ENCODE measurements at places on chromosomes 6 and 20.

DNA sequence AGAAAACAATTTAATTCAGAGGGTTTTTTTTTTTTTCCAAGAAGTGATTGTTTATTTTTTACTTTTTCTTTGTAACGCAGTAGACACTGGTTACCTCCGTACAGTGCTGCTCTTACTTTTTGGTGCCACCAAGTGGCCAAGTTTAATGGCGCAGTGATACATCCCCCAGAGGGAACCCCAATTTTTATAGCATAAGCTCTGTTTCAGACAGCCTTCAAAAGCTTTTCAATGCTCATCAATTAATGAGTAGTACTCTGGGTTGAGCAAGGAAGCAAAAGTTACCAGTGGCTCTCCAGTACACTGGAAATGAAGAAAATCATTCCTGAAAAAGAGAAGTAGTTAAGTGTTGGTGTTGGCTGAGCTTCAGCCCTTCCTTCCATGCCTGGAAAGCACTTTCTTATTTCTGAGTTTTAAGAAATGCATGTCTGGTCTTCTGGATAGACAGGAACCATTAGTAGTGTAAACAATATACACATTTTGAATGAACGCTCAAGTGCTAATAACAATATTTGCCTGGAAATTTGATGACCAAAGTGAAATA is 129.1 kb upstream of the SMLR1 start:
- DNase-seq, result peak; percentile 52

DNA sequence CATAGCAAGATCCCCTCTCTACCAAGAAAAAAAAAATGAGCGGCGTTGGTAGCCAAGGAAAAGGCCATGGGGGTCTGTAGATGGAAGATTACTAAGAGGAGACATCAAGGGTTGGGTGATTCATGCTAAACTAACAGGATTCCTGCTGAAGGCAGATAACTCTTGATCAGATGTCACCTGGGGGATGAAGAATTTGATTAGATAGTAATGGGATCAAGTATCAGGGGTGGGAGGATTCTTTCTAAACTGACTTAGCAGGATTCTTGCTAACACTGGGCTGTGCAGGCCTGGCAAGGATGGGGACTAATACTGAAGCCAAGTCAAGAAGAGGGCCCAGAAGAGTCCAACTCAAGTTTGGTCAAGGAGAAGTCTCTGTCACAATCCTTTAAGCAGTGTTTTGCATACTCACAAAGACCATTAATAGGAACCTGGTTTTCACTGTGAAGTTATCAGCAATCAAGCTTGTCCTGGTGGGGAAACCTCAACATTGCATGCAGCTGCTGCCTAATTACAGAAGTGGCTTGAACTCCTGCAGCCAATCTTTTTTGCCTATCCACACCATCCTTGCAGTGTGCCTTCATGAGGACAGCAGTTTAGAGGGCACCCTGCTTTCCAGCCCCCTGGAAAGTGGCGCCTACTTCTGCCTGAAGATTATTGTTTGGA is 61.3 kb downstream of the ANKRD6 start:
- DNase-seq, result peak; percentile 7

DNA sequence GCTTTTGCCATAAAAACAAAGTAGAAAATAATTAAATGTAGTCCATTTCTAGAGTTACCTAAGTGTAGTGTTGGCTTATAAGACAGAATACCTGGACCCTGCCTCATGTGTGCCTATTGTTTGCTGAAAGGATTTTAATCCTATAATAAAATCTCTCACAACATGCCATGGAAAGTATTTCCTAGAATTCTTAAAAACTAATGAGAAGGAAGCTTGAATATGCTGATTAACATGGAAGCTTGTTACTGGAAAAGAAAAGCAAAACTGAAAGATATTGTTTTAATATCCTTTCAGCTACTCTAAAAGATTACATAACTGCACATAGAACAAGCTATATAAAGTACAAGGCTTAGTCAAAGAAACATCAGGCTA is 18.0 kb upstream of the FAM135A start:
- DNase-seq, result no peak

GRCh38 chr20:37293301-37293943 is 4.0 kb downstream of the MANBAL start:
- DNase-seq, result no peak

GRCh38 chr6:80988286-80988685 is 764.2 kb downstream of the TENT5A start:
- no peak for DNase-seq

- no peak for DNase-seq
Observed at GRCh38 chr6:109867009-109867969, 110.8 kb upstream of the GPR6 start.

- DNase-seq, result no peak
Observed at GRCh38 chr6:33762713-33763112, 16.0 kb upstream of the IP6K3 start.

DNA sequence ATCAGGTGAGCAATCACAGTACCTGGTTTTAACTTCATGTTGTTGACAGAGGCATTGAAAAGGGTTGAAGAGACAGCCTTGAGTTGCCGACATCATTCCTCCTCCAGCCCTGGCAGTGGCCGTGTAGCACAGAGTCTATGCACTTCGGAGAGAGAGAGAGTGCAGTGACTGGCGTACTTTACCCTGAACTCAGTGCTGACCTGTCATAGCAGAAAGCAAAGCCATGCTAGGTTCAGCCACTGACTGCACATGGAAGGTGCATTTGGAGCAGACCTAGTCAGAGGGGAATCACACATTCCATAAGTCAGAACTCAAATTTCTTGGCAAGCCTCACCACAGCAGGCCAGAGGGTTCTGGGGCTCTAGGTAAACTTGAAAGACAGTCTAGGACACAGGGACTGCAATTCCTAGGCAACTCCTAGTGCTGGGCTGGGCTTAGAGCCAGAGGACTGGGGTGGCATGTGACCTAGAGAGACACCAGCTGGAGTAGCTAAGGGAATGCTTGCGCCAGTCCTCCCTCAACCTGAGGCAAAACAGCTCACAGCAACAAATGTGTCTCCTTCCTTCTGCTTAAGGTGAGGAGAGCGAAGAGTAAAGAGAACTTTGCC is 69.1 kb downstream of the ELOVL4 start:
- DNase-seq, result no peak

DNA sequence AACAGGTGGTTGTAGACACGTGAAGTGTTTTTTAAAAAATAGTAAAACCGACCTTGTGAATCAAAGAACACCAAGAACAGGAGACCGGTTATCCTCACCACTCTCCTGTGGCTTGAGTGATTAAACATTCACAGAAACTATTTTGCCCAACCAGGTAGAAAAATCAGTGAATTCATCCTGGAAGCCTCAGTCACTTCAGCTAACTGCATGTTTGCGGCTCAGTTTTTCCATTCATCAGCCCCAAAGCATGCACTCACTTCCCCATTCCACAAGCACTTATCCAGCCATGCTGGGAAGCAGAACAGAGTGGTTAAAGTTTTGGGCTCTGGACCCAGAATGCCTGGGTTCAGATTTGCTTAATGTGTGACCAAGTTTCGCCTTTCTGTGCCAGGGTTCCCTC is 2.4 kb downstream of the LRRN4 start:
- no peak for DNase-seq

GRCh38 chr20:35653430-35653734 is 11.3 kb downstream of the CPNE1 start:
- no peak for DNase-seq

GRCh38 chr20:3088031-3088430 is 3.5 kb upstream of the AVP start:
- DNase-seq, result no peak

DNA sequence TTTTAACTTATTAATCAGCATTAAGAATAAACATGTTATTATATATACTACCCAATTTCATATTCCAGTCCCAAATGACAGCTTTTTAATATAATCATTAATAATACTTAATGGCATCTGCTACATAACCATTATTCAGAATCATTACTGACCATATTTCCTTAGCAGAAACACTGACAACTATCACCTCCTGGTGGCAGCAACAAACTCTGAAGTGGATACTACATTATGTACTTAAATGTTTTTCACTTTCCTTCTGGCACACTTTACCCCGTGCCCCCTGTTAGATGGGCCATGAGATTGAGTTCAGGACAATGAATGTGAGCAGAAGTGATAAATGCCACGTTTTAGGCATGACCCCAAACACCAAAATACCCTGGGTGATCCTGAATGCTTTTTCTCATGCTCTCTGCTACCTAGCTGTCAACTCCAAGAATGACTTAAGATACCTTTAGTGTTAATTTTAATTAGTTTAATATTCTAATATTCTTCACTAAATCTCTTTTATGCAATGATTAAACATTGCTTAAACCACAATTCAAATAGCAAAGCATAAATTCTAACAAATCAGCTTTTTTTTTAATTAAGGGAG is 77.1 kb downstream of the LMBRD1 start:
- DNase-seq, result peak; percentile 29

DNA sequence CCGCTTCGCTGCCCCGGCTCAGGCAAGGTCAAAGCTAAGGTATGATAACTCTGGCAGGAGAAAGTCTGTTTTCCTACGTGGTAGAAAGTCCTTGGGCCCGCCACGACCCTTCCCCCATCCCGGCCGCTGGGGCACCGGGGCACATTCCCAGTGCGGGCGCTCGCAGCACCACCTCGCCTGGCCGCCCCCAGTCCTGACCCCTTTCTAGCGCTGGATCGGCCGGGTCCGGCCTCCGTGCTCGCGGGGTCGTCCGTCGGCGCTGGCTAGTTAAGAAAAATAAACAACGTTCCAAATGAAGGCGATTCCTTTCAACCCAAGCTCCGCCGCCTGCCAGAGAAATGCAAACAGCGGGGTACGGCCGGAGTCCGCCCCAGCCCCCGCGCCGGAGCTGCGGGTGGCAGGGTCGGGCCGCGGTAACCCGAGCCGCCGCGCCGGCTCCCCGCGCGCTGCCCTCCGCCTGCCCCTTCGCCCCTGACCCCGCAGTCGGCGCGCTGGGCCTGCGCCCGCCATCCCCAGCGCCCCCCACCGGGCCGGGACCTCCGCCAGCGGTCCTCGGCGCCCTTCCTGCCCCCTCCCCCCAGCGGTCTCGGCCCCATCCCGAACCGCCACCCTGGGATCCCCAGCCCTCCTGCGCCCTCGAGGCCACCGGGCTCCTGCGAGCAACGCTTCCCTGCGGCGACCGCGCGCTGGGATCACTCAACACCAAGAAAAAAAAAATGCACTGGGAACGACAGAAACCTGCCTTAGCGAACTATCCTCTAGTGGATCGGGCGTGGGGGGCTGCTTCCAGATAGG is 37.6 kb downstream of the NCR2 start:
- DNase-seq, result no peak

DNA sequence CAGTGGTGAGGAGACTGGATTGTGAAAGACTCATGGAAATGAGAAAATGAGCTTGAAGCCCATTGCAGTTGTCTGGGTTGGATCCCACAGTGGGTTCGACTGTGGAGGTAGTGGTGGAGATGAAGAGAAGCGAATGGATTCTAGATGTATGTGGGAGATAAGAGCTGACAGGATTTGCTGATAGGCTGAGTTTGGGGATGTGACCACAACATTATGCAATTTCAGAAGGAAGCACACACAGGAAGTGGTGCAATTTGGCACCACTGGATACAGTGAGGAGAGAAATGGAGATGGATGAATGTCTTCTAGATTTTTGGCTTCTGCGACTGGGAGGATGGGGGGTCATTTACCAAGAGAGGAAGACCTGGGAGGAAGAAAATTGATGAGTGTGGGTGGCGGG is 64.4 kb upstream of the MAFB start:
- DNase-seq, result no peak
